Dermis blood vessel endothelial cell (primary cell): ENCODE measurements at places on chromosomes 12 and 14. TPM values are rescaled to one million over a fixed set of nuclear protein-coding genes. Genes with fewer than 3 reads are reported as not detected.

- DNase-seq, result no peak
Measured at GRCh38 chr12:12086973-12087692, 16.4 kb downstream of the BCL2L14 start.

GRCh38 chr12:116370004-116370404 is 92.5 kb upstream of the MED13L start:
- no peak for DNase-seq

DNA sequence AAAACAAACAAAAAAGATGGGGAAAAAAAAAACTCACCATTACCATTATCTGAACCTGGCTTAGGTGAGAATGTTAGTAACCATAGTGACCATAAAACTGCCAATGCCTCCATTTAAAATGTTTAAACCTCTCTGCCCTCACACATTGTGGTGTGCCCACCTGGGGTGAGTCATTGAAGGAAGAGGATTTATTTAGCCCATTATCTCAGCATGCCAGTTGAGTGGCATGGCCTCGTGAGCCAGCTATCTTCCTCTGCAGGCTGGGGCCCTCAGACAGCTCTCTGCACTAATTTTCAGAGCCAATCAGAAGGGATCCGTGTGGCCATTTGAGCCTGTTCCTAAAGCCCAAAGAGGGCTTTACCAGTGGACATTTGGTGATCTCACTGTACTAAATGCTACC is 81.8 kb upstream of the CCDC198 start:
- no peak for DNase-seq

The CEBPE gene
- total RNA-seq, result not detected in 2 replicates

The FOXN4 gene
- not detected in 2 replicates for total RNA-seq

- no peak for DNase-seq
Measured at GRCh38 chr14:105272623-105273022, 24.3 kb downstream of the BTBD6 start.

DNA sequence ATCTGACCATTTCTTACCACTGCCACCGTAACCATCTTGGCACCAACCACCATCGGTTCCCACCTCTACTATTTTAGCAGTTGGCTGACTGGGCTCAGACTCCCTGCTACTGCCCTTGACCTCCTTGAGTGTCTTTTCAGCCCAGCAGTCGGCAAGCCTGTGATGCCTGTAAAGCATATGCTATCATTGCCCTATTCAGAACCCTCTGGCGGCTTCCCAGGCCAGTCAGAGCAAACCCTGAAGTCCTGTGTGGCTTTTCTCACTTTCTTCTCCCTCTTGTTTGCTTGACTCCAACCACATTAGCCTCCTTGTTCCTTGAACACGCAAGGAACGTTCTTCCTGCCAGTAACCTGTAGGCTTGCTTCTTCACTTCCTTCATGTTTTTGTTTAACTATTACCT is 6.2 kb downstream of the IRAK3 start:
- no peak for DNase-seq

GRCh38 chr14:78202976-78203375 is 32.8 kb downstream of the NRXN3 start:
- no peak for DNase-seq

The ADGRD1 gene
- 0.17 and 0.33 TPM in 2 replicates for total RNA-seq

- no peak for DNase-seq
Measured at GRCh38 chr12:105218434-105218833, 17.5 kb downstream of the APPL2 start.

The PLEKHA5 gene
- 12.8 and 13.8 TPM in 2 replicates for total RNA-seq
